ENCODE measurements at places on chromosomes 2 and 18. TPM values are rescaled to one million over a fixed set of nuclear protein-coding genes. Genes with fewer than 3 reads are reported as not detected.

Gene RAX
- not detected for total RNA-seq

Gene SERPINB2
- not detected for total RNA-seq

Gene DSEL
- 0.07 TPM for total RNA-seq

Gene ALS2
- total RNA-seq: 11.4 TPM

Gene CYP27C1
- total RNA-seq: not detected

Gene STON1
- 1.4 TPM for total RNA-seq

Gene SPATA3
- not detected for total RNA-seq

Gene TOGARAM2
- total RNA-seq: 4.0 TPM

Gene AKAIN1
- not detected for total RNA-seq

Gene SAG
- 0.10 TPM for total RNA-seq

Gene FOXD4L1
- 0.22 TPM for total RNA-seq

Gene ABCG8
- not detected for total RNA-seq

Gene CERKL
- not detected for total RNA-seq

Gene TUBB6
- total RNA-seq: 1.9 TPM

Gene LIPG
- total RNA-seq: 0.18 TPM

Gene C2orf80
- not detected for total RNA-seq

Gene SLC66A3
- 22.9 TPM for total RNA-seq

Gene CCT7
- total RNA-seq: 222 TPM

Gene CDH20
- not detected for total RNA-seq

Gene LRRC30
- not detected for total RNA-seq

Gene LHCGR
- total RNA-seq: not detected

Gene HEATR5B
- total RNA-seq: 24.3 TPM

Gene SCN2A
- total RNA-seq: not detected

All from activated naive CD4-positive, alpha-beta T cell treated with anti-CD3 and anti-CD28 coated beads, Interleukin-2, amount 10 ng/mL, durations not matched to agents 5 hours and 36 hours (primary cell).